ENCODE measurements at places on chromosomes 2 and 18. TPM values are rescaled to one million over a fixed set of nuclear protein-coding genes. Genes with fewer than 3 reads are reported as not detected.

DNA sequence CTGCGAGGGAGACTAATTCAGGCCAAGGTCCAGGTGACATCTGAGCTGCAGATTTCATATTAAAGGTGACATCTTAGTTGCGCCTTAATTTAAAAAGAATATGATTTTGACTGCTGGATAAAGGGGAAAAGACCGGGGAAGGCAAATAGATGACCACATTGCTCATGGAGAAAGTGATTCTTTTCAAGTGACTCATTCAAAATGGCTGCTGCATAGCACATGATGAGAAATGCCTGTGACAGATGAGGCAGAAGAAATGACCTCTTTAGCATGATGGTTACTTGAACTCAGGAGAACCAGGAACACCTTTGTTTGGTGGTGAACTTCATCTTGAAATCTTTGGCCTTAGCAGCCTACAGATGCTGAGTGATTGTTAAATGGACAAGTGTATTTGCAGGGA lies 385.8 kb upstream of the TRIB2 start:
- H3K4me3 ChIP-seq, result no peak overlapping the region
- H3K4me1 ChIP-seq, result no peaks in the 10 kb centered on the region
- no peaks in the 10 kb centered on the region for H3K36me3 ChIP-seq
- no peaks in the 10 kb centered on the region for H3K27me3 ChIP-seq
- no peak overlapping the region for H3K27ac ChIP-seq

- H3K27me3 ChIP-seq, result no peaks in the 10 kb centered on the region
- no peaks in the 10 kb centered on the region for H3K36me3 ChIP-seq
- no peak for DNase-seq
- H3K27ac ChIP-seq, result no peak overlapping the region
Measured at GRCh38 chr18:9737472-9738121, 29.5 kb downstream of the RAB31 start.

DNA sequence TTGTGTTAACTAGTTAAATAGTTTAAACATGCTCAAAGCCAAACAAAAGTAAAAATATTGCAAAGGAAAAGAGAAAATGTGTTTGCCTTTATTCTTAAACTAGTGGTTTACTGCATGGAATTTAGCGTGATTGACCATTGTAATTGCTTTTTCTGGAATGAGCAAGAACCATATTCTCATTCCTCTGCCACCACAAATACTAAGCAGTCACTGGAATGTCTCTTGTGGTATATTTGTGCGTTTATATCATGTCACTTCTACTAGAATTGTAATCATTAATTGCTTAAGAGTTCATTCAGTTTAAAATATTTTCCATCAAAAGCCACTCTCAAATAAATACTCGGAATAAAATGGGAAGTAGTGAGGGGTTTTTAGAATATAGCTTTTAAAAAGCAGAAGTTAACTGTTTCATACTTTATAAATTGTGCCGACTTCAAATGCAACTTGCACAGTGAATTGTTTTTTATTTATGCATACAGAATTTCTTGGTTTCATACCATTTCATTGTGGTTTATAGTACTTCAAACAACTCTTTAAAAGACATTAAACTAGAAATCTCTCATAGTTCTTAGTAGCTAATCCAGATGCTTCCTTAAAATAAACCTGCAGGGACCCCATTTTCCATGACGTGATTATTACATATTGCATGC lies 288.1 kb downstream of the EPHA4 start:
- DNase-seq, result no peak
- no peak overlapping the region for H3K27ac ChIP-seq
- no peaks in the 10 kb centered on the region for H3K36me3 ChIP-seq
- H3K4me3 ChIP-seq, result no peak overlapping the region

GRCh38 chr2:215529271-215529670 lies 93.4 kb upstream of the FN1 start:
- no peaks in the 10 kb centered on the region for H3K36me3 ChIP-seq
- no peaks in the 10 kb centered on the region for H3K4me1 ChIP-seq
- H3K4me3 ChIP-seq, result no peak overlapping the region

Gene VWC2L
- not detected for total RNA-seq

All from H1 (cell line).